Stromal cell of bone marrow (primary cell): ENCODE measurements at places on chromosomes 3 and 15.

DNA sequence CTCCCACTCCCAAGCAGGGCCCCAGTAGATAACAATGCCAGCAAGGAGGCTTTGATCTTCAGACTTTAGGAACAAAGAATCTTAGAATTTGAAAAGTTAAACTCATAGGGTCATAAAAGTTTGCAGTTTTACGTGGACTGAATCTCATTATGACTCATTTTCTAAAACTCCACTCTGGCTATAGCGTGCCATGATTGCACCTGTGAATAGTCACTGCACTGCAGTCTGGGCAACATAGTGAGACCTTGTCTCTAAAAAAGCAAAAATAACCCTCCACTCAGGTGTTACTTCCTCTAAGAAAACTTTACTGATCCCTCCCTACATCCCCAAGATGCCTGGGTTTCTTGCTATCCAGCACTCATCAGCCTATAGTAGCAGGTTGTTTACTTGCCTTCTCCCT is 104.5 kb downstream of the IL20RB start:
- DNase-seq, result no peak

DNA sequence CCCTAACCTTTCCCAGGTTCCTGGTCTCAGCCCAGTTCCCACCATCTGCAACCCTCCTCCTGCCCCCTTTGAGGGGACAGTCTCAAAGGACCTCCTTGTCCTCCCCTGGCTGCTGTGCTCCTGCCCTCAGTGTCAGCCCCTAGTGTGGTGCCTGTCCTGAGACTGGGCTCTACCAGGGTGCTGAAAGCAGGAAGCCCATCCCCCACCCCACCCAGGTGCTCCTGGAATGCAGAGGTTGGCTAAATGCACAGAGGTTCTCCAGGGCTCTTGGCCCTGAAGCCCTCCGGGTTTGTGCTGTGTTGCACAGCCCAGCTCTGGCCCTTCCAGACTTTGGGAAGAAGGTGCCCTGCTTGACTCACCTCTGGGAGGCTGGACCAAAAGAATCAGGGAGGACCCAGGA is 21.8 kb downstream of the C3orf18 start:
- DNase-seq, result no peak

DNA sequence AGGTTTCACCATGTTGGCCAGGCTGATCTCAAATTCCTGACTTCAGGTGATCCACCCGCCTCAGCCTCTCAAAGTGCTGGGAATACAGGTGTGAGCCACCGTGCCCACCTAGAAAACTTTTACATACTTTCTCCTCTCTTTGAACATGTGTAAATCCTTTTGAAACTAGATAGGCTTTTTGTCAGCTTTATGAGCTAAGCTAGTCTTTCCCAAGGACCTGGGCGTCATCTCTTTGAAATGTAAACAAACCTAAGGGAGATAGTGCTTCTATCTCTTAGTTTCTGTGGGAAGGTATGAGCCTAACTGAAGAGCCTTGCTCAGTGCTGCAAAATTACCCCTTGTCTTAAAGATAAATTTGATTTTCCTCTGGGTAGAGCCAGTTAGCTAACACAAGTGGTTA is 4.8 kb downstream of the CX3CR1 start:
- no peak for DNase-seq

- no peak for DNase-seq
These were observed 22.7 kb downstream of the LOXL1 start for GRCh38 chr15:73948982-73949381.

DNA sequence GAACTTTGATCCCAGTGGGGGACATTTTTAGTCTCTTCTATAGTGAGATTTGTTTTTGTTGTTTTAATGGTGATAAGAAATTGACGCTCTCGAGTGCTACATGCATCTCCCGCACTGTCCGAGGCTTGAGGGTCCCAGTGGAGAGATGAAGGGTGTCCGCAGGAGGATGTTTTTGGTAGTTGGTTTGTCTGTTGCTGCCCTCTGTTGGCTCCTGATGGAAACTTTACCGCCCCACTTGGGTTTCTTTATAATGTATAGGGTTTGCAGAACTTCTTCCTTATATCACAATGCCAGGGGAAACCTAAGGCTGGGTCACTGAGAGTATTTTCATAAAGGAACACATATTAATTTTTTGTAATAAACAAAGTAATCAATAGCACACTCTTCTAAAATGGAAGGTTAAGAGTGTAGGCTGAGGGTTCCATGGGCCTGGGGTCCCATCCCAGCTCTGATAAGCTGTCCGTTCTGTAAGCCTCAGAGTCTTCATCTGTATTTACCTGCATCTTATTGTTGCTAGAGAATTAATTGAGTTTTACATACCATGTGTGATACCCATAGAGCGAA is 185.3 kb upstream of the FEZF2 start:
- DNase-seq, result no peak

DNA sequence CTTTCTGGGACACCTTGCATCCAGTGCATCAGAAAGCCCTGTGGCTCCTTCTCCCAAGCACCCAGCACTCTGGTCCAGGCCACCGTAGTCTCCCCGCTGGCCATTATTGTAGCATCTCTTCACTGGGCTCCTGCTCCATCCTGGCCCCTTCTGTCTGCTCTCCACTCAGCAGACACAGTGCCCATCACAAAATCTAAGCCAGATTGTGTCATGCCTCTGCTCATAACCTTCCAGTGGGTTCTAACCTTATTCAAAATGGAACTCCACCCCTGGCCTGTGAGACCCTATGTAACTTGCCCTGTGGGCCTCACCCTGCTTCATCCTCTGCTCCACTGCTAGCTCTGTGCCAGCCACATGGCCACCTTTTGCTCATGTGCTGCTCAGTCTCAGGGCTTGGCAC is 31.7 kb upstream of the PRR23E start:
- no peak for DNase-seq

DNA sequence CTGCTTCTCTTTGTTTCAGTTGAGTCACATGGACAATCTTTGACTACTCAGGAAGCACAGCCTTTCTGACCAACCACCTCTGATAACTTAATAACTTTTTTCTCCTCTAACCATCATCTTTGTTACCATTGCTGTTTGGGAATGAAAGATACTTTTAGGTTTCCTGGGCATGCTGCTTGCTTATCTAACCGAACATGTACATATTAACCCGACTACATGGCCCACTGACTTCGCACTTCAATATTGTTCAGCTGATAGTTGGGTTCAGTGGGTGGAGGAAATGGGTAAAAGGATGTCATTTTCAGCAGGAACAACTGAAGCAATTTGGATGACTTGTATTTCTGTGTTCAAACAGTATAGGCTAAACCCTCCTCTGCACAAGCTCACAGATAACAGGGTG is 214.3 kb downstream of the SQOR start:
- no peak for DNase-seq

DNA sequence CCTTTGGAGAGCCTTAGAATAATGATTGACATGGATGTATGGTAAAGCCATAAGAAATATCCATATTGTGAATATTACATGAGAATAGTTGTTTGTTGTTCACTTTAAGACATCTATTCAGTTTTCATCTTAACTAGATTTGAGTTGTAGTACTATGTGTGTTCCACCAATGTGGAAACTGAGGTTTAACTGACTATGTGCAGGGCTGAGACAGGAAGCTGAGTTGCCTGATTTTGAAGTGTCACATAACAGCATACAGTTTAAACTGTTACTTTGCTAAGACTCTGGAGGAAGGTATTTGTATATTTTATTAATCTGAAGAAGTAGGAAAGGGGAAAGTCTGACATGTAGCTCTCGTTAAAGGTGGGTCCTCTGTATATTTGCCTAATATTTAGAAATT is 2.1 kb downstream of the ECT2 start:
- no peak for DNase-seq

GRCh38 chr3:123335007-123335670 is 113.8 kb downstream of the ADCY5 start:
- no peak for DNase-seq

DNA sequence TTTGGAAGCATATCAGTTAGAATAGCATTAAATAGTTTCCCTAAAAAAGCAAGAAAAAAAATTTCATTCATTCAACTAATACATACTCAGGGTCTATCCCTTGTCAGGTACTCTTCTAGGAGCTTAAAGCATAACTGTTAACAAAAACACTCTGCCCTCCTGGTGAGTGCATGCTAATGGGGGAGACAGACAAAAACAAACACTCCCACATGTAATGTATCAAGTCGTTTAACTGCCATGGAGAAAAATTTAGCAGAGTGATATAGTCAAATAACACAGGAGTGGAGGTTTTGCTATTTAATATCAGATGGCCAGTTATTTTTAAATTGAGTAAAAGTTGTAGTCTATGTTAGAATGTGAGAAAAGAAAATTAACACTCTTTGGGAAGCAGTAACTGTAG is 254.5 kb upstream of the RARB start:
- DNase-seq, result no peak

GRCh38 chr3:69458803-69459365 is 73.0 kb upstream of the FRMD4B start:
- DNase-seq, result no peak

- DNase-seq, result peak; percentile 39
These were observed 32.4 kb downstream of the CDAN1 start for GRCh38 chr15:42704492-42704926.

DNA sequence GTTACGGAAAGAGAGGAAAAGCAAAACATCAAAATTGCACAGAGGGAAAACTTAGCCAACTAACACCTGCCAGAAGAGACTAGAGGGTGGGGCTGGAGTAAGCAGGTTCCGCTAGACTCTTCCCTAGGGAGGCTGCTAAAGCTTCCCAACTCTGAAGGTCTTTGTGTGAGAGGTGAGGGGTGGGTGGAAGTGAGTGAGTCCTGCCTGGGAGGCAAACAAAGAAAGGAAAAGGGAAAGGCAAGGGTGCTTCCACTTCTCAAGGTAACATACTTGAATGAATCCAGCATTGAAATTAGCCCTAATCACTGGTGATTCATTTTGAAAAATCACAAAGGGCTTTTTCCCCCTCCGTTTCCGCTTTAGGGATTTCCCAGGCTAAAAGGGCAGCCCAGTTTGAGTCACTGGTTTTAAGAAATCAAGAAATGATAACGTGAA is 220.5 kb upstream of the ADAMTS9 start:
- DNase-seq, result no peak

DNA sequence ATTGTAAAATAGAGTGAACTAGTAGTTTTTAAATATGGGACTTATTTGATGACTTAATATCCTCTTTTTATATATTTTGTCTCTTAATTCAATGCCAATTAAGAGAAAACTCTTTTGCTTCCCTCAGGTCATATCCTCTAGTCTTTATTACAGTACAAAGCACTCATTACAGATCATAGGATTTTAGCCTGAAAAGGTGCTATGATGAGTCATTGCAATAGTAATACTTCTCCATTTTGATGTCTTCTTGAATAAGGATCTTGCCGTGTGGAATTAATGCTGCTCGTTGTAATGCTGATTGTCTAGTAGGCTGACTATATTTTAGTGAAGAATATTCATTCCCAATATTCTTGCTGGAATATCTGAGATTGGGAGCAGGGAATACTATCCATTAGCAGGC is 612.2 kb upstream of the GOLIM4 start:
- no peak for DNase-seq

GRCh38 chr3:66427951-66428474 is 72.8 kb downstream of the LRIG1 start:
- DNase-seq, result no peak

- peak; percentile 53 for DNase-seq
These were observed 2.8 kb upstream of the HERC1 start for GRCh38 chr15:63836579-63836978.

GRCh38 chr15:28921919-28922706 is 36.3 kb downstream of the APBA2 start:
- DNase-seq, result no peak

GRCh38 chr15:31086344-31086743 is 15.2 kb downstream of the TRPM1 start:
- no peak for DNase-seq

DNA sequence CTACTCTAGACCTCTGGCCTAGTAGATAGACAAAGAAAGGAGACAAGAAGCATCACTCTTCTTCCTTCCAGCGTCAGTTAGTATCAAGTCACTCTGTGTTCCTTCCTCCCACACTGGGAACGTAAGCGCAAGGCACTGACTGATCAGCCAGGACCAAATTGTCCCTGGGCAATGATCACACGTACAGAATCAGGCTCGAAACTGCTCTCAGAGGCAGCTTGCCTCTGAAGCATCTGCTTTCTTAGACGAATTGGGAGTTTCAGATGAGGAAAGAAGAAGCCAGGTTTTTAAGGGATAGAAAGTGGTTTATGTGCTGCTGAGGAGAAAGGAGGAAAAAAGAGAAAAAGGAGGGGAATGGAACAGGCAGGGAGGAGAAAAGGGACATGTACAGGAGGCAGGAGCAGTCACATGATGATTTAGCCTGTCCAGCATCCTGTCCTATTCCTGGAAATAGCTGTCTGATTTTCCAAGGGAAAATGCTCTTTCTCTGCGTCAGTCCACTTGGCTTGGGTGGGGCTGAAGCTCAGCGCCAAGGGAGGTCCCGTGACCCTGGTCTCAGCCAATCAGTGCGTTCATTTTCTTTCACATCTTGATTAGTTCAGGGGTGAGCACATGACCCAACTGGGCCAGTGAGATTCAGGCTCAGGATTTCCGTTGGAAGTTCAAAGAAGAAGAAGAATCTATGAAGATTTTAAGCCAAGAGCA is 102.0 kb upstream of the PRICKLE2 start:
- DNase-seq, result peak; percentile 63

DNA sequence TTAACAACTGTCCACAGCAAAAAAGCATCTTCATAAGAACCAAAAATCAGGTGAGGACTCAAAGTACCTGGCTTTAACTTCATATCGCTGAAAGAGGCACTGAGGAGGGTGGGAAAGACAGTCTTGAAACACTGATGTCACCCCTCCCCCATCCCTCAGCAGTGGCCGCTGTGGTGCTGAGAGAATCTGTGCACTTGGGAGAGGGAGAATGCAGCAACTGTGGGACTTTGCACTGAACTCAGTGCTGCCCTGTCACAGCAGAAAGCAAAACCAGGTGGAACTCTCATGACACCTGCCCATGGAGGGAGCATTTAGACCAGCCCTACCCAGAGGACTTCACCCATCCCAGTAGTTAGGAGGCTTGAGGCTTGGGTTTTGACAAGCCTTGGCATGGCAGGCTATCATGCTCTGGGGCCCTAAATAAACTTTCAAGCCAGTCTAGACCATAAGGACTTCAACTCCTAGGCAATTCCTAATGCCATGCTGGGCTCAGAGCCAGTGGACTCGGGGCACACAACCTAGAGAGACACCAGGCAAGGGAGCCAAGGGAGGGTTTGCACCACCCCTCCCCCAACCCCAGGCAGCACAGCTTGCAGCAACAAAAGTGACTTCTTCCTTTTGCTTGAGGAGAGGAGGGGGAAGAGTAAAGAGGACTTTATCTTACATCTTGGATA is 6.1 kb upstream of the ZSCAN2 start:
- DNase-seq, result no peak

DNA sequence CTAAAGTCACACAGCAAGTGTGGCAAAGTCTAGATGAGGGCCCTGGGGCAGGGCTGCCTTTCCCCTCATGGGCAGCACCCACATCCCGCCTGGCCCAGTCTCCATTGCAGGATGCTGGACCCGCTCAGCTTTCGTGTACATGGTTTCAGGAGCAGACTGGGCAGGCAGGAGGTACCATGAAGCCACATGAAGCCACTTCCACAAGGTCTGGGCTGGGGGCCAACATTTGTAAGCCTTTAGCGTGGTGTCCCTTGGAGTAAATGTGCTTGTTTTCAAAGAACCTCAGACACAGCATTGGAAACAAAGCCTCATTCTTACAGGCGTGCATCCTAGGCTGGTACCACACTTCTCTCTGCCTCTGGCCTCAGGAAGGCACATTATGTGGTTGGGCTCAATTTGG is 34.5 kb downstream of the UMPS start:
- DNase-seq, result no peak
